Central memory CD4-positive, alpha-beta T cell (primary cell): ENCODE measurements at places on chromosomes 6 and 20.

- DNase-seq = no peak
These were observed 8.3 kb downstream of the APOBEC2 start for GRCh38 chr6:41061196-41061726.

DNA sequence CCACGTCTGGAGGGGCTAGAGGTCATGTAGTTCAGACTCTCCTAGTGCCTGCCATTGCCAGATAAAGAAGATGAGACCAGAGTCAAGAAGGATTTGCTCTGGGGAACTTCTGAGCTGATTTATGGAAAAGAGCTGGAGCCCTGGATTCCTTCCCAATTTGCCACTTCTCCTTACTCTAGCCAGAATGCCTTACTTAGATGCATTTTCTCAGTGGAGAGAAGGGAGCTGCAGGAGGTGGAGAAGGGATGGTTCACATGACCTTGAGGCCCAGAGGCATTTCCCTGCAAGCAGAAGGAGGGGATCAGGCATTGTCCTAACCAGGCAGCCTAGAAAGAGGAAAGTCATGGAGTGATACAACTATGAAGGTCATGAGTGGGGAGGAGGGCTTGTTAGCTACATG lies 122.2 kb downstream of the UNC5CL start:
- DNase-seq = no peak

DNA sequence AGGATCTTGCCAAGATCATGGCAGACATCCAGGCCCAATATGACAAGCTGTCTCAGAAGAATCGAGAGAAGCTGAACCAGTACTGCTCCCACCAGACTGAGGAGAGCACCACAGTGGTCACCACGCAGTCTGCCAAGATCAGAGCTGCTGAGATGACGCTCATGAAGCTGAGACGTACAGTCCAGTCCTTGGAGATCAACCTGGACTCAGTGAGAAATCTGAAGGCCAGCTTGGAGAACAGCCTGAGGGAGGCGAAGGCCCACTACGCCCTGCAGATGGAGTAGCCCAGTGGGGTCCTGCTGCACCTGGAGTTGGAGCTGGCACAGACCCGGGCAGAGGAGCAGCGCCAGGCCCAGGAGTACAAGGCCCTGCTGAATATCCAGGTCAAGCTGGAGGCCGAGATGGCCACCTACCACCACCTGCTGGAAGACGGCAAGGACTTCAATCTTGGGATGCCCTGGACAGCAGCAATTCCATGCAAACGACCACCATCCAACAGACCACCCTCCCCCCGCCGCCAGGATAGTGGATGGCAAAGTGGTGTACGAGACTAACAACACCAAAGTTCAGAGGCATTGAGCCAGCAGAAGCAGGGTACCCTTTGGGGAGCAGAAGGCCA lies 44.7 kb upstream of the GRM4 start:
- DNase-seq = no peak

- no peak for DNase-seq
These were observed 244.2 kb upstream of the POU3F2 start for GRCh38 chr6:98590136-98590681.

DNA sequence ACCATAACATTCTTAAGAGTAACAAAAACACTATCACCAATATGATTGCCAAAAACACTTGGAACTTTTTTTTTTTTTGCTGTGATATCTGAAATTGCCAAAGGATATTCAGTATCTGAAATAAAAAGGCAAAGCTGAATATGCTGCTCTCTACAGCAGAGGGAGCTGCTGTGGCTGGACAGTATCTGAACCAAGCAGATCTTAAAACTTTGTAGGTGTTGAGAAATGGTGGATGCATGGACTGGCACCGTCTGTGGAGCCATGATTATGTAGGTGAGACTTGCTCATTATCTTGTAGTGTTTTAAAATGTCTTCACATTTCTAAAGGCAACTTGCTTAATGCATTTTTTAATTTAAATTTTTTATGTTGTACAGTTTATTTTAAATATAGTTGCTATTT lies 9.2 kb downstream of the PDCD2 start:
- no peak for DNase-seq

GRCh38 chr20:17627101-17627955 lies 54.7 kb downstream of the RRBP1 start:
- DNase-seq = no peak
